CD4-positive, alpha-beta T cell treated with Interleukin-1 beta for 1 hour (primary cell): ENCODE measurements at places on chromosomes 4 and X.

DNA sequence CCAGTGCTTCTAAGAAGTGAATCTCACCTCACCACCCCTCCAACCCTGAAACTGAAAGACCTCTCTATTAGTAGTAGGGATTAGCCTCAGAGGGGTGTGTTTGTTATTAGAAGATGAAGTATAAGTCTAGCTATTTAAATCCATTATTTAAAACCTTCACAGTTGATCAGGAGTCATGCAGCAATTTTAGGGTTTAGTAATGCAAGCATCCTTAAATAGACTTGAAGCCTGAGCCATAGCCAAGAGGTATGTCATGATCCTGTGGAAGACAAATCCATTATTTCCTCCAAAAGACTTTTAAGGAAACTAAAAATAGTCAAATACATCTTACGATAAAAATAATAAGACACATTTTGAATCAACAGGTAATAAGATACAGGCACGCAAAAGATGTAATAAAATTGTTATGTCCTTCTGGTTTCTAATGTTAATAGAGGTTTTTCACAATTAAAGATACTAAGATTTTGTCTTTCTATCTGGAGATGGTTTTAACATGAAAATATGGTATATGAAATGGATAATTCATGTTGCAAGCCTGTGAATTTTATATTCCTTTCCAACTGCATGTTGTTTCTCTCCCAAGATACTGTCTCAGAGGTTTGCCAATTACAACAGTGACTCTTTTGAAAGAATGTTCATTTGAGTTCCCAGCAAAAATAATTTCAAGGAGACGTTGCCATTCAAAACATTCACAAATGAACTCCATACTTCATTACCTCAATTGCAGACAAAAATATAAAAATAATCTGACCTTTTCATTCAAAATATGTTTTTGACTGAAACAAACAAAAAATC lies 68.0 kb downstream of the LUZP4 start:
- DNase-seq, result no peak

DNA sequence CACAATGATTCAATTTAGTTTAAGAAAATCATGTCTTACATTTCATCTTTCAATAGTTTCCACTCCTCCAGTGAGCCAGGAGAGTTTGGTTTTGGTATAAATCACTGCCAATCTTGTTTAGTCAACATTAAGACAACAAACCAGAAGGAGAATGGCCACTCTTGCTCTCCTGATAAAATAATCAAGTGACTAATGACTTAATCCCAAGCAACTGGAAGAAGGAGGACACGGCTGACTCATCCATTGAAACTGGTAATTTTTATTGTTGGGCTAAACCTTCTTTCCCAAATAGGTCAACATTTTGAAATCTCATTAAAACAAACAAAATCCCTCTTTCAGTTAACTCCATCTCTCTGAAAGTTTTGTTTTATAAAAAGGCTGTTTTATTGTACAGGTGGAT lies 230.2 kb downstream of the CLCN4 start:
- DNase-seq, result no peak

DNA sequence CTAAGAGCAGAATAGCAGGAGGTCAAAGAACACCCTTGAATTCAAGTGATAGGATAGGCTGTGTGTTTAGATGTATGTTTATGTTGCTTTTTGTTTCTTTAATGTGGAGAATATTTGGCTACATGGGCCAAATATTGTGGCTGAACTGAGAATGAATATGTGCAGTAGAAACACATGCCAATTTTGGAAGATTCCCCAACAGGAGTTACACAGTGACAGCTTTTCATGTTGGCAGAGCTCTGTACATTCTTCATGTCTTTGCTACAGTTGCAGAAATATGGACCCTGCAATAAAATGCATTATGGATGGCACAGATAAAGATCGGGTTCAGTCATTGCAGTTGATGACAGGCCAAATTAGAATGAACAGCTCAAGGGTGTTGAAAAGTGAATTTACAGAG lies 82.8 kb upstream of the SLC4A4 start:
- no peak for DNase-seq

DNA sequence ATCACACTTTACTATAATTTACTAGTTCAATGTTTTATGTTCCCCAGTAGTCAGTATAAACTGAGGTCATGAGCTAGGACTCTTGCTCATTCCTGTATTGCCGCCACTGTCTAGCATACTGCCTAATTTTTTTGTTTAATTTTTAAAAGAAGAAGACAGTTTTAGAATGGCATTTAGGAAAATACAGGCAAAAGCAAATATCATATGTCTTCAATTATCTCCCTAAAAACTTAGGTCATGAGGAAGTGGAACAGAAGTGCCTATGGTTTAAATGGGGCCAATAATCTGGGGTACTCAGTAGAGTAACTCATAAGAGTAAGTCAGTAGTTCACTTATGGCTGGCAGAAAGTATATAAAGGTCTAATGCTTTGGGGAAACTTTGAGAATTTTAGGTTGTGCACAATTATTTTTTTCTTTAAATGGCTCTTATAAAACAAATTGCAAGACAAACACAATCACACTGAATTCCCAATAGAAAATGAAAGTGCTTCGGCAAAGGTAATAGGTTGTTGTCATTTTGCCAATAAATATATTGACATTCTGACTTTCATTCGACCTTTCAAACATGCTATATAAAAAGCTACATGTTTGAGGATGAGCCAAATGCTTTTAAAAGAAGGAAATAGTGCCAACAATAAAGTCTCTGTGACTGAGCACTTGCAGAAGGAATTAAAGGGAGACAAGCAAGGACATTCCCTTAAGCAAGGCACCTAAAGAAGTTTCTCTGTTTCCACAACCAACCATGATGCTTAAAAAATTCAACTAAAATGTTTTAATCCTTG lies 390.1 kb downstream of the PDGFC start:
- no peak for DNase-seq

- DNase-seq, result no peak
Measured at GRCh38 chr4:2443956-2444740, 24.8 kb upstream of the RNF4 start.
